ENCODE measurements at places on chromosomes 16 and 17.
A peak's percentile ranks its signal among the peaks of the same experiment; 100 is the strongest.

- H3K4me3 ChIP-seq: no peak overlapping the region
- no peak overlapping the region for H3K27ac ChIP-seq
- no peaks in the 10 kb centered on the region for H3K27me3 ChIP-seq
- H3K4me1 ChIP-seq: peaks cover 39% of the 10 kb centered on the region
- no peak for DNase-seq
These were observed 16.3 kb downstream of the ANKFY1 start for GRCh38 chr17:4247361-4247970.

GRCh38 chr17:17186551-17187505 lies 19.3 kb downstream of the PLD6 start:
- peaks cover 13% of the 10 kb centered on the region for H3K36me3 ChIP-seq
- peaks cover 22% of the 10 kb centered on the region for H3K4me1 ChIP-seq
- H3K4me3 ChIP-seq: no peak overlapping the region
- DNase-seq: no peak
- no peaks in the 10 kb centered on the region for H3K27me3 ChIP-seq

- H3K36me3 ChIP-seq: peaks cover 2% of the 10 kb centered on the region
- H3K4me3 ChIP-seq: no peak overlapping the region
- H3K27me3 ChIP-seq: no peaks in the 10 kb centered on the region
- no peak for DNase-seq
- H3K4me1 ChIP-seq: no peaks in the 10 kb centered on the region
- H3K27ac ChIP-seq: no peak overlapping the region
These were observed 245.0 kb downstream of the CPPED1 start for GRCh38 chr16:12558641-12559040.

DNA sequence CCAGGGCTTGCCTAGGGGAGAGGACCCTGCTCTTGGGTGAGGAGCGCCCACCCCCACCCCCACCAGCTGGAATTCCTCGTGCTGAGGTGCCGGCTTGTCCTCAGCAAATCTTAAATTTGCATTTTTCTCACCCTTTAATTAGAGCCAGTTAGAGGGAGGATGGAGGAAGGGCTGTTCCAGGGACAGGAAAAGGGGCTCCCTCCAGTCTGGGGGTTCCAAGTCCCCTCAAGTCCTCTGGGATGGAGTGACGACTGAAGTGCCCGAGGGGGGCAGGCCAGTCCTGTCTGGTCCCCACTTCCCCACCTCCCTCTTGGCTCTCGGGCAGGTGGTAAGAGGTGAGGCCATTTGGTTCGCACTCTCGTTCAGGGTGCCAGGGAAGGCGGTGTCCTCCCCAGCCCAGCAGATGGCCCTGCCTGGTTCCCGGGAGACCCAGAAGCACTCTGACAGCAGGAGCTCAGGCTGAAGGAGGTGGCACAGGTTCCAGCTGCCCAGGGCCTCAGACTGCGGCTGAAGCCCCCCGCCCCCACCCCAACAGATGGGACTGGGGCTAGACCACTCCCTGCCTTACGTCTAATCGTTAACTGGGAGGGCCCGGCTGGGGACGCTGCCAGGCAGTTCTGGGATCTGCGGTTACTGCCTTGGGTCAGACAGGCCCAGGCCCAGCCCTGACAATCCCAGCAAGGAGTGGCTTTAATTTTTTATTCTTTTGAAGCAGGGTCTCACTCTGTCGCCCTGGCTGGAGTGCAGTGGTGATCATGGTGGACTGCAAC lies 2.2 kb downstream of the RAB26 start:
- no peaks in the 10 kb centered on the region for H3K27me3 ChIP-seq
- H3K36me3 ChIP-seq: peaks cover 11% of the 10 kb centered on the region
- no peak overlapping the region for H3K27ac ChIP-seq

DNA sequence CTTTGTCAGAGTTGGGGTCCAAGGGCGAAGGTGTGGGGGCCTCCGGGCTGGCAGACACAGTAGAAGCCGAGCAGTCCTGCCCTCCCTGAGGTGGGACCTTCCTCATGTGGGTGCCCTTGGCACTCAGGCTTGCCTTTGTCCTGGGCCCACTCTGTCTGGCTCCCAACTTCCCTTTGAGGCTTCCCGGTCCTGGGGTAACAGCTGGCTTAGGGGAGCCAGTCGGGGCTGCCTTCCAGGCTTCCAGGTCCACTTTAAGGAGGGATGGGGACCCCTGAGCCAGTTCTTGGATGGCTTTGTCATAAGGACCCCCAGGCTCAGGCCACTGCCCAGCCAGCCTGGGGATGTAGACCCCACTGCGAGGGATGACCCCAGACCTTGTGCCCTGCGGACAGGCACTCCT lies 7.8 kb downstream of the GAS2L2 start:
- no peak overlapping the region for H3K27ac ChIP-seq
- peaks cover 58% of the 10 kb centered on the region for H3K27me3 ChIP-seq
- H3K4me3 ChIP-seq: no peak overlapping the region
- peaks cover 15% of the 10 kb centered on the region for H3K4me1 ChIP-seq

- peaks cover 19% of the 10 kb centered on the region for H3K4me1 ChIP-seq
- DNase-seq: no peak
- peaks cover 7% of the 10 kb centered on the region for H3K27me3 ChIP-seq
- no peak overlapping the region for H3K4me3 ChIP-seq
- peaks cover 13% of the 10 kb centered on the region for H3K36me3 ChIP-seq
These were observed 6.6 kb upstream of the GLIS2 start for GRCh38 chr16:4309102-4309832.

DNA sequence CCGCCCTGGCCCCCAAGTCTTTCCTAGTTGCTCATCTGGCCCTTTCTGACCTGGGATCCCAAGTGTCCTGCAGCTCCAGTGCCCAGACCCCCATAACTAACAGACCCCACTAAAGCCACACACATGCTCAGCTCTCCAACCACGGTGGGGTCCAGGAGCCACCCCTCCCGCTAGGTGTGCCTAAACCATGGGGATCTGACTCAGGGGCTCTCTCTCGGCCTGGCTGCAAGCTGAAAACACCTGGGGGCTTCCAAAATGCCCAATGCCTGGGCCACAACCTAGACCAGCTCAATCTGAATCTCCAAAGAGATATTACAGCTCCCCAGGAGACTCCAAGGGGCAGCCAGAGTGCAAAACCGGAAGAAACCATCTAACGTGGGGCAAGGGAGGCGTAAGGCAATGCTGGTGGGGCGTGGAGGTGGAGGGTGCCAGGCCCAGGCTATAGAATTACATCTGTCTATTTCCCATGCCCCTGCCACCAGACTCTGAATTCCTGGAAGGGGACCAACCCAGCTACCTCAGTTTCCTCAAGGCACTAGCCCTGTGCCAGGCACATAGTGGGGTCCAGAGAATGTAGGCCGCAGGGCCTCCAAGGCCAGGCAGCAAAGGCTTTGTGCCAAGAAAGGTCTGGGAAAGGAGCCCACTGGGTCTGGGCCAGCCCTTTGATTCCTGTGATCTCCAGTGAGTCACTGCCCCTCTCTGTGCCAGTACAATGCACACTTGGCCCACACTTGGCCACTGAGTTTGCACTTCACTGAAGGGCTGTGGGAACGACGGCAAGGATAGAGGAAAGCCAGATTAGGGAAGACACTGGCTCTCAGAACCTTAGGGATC lies 3.3 kb downstream of the CD2BP2 start:
- H3K4me1 ChIP-seq: peaks cover 69% of the 10 kb centered on the region
- H3K36me3 ChIP-seq: peaks cover 34% of the 10 kb centered on the region
- H3K4me3 ChIP-seq: peak overlapping the region; percentile 16
- no peaks in the 10 kb centered on the region for H3K27me3 ChIP-seq
- DNase-seq: no peak

DNA sequence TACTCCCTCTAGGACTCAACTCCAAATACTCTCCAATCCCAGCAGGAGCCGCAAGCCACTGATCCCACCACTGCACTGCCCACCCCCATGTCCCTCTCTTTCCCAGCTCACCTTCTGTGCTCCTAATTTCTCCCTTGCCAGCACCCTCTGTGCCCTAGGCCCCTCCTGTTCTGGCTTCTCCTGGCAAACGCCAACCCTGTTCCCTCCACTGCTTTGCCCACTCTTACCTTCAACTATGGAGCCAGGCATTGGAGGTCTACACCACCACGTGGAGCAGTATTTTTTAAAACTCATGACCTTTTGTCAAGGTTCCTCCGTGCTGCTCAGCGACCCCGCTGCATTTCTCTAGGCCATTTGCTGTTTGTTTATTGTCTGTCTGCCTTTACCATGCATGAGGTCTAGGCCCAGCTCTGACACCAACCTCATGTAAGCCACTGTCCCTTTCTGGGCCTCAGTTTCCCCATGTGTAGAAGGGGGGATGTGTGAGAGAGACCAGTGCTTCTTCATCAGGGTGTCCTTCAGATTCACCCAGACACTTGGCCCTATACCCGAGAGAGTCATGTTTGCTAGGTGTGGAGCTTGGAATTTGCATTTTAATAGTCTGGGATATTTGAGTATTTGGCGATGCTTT lies 4.6 kb downstream of the CCDC102A start:
- H3K27me3 ChIP-seq: no peaks in the 10 kb centered on the region
- H3K27ac ChIP-seq: peak overlapping the region; percentile 94
- no peak for DNase-seq
- H3K36me3 ChIP-seq: peaks cover 15% of the 10 kb centered on the region

DNA sequence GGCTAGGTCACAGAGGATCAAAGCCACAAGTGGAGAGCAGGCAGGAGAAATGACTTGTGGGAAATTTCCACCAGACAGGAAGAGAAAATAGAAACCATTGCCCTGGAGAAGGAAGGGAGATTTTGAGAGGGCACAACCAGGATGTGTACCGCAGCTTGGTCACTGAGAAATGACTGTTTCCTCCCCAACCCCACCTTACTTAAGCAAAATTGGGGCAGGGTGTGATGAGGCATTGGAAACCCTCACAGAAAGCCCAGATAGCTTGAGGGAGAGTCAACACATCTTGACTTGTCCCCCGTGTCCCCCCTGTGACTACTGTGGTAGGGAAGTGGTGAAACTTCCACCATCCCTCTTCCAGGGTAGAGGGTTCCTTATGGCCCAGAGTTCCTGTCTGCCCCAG lies 113.5 kb upstream of the FAM20A start:
- no peak overlapping the region for H3K4me3 ChIP-seq
- H3K27ac ChIP-seq: no peak overlapping the region
- no peaks in the 10 kb centered on the region for H3K4me1 ChIP-seq
- no peak for DNase-seq
- H3K36me3 ChIP-seq: no peaks in the 10 kb centered on the region

- no peak for DNase-seq
- peaks cover 13% of the 10 kb centered on the region for H3K36me3 ChIP-seq
- H3K4me3 ChIP-seq: no peak overlapping the region
- no peaks in the 10 kb centered on the region for H3K27me3 ChIP-seq
- H3K27ac ChIP-seq: no peak overlapping the region
These were observed 3.1 kb downstream of the CYB561 start for GRCh38 chr17:63443053-63443452.

GRCh38 chr17:5557485-5557884 lies 26.8 kb downstream of the NLRP1 start:
- no peak overlapping the region for H3K4me3 ChIP-seq
- no peak overlapping the region for H3K27ac ChIP-seq
- H3K4me1 ChIP-seq: peaks cover 36% of the 10 kb centered on the region

GRCh38 chr16:66255647-66256046 lies 110.8 kb upstream of the CDH5 start:
- H3K4me1 ChIP-seq: no peaks in the 10 kb centered on the region
- H3K27me3 ChIP-seq: peaks cover 24% of the 10 kb centered on the region
- DNase-seq: no peak

GRCh38 chr16:48629016-48629415 lies 19.0 kb upstream of the N4BP1 start:
- H3K27ac ChIP-seq: no peak overlapping the region
- peaks cover 9% of the 10 kb centered on the region for H3K27me3 ChIP-seq
- DNase-seq: no peak

DNA sequence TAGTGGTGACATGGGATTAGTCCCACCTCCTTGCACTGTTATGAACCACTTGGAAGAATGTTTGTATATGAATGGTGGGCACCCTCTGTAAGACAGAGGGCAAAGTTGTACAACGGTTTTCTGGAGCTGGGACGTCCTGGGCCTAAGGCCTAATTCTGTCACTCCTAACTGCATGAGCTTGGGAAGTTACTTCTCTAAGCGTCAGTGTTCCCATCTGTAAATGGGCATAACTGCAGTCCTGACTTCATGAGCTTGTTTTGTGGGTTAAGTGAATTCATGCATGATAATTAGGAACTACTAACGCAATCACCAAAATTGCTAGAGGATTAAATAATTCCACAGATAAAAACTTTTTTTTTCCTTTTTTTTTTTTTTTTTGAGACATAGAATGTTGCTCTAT lies 1.8 kb downstream of the TBC1D16 start:
- H3K4me3 ChIP-seq: peak overlapping the region; percentile 87
- no peak for DNase-seq
- H3K36me3 ChIP-seq: peaks cover 13% of the 10 kb centered on the region
- H3K27me3 ChIP-seq: peaks cover 15% of the 10 kb centered on the region
- peaks cover 14% of the 10 kb centered on the region for H3K4me1 ChIP-seq

DNA sequence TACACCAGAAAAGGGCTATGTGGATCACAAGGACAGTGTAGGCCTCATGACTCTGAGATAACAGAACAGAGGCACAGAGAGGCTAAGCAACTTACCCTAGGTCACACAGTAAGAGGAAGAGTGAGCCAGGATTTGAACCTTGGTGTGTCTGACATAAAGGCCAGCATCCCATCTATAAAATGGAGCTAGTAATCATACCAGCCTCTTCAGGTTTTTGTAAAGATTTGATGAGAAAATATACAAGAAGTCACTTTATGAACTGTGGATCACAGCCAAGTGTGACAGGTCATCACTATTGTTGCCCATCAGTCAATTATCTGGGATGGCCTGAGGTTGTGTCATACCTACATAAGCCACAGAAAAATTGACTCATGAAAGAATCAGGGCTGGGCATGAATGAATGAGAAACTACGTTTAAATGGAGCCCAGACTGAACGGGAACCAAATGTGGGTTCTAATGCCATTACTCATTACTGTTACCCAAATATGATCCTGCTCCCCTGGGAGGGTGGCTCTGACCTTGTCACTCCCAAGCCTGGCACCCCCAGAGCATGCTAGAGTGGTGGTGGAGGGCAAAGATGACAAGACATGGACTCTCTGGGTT lies 21.0 kb downstream of the FBXO39 start:
- no peaks in the 10 kb centered on the region for H3K4me1 ChIP-seq
- H3K4me3 ChIP-seq: no peak overlapping the region
- H3K36me3 ChIP-seq: no peaks in the 10 kb centered on the region
- peaks cover 42% of the 10 kb centered on the region for H3K27me3 ChIP-seq
- H3K27ac ChIP-seq: no peak overlapping the region

- H3K27ac ChIP-seq: no peak overlapping the region
- peaks cover 13% of the 10 kb centered on the region for H3K36me3 ChIP-seq
- no peak for DNase-seq
- no peaks in the 10 kb centered on the region for H3K27me3 ChIP-seq
- H3K4me3 ChIP-seq: no peak overlapping the region
These were observed 104.7 kb downstream of the PITPNC1 start for GRCh38 chr17:67481808-67482207.

- H3K27ac ChIP-seq: no peak overlapping the region
- H3K4me1 ChIP-seq: no peaks in the 10 kb centered on the region
- DNase-seq: no peak
- H3K36me3 ChIP-seq: no peaks in the 10 kb centered on the region
These were observed 12.9 kb upstream of the TEKT3 start for GRCh38 chr17:15354256-15354655.

All from central memory CD8-positive, alpha-beta T cell (primary cell).